ENCODE measurements at places on chromosomes 1 and 21.
A peak's percentile ranks its signal among the peaks of the same experiment; 100 is the strongest.

GRCh38 chr1:44108241-44108640, 10.4 kb upstream of the KLF17 start:
- DNase-seq: peak; percentile 78

DNA sequence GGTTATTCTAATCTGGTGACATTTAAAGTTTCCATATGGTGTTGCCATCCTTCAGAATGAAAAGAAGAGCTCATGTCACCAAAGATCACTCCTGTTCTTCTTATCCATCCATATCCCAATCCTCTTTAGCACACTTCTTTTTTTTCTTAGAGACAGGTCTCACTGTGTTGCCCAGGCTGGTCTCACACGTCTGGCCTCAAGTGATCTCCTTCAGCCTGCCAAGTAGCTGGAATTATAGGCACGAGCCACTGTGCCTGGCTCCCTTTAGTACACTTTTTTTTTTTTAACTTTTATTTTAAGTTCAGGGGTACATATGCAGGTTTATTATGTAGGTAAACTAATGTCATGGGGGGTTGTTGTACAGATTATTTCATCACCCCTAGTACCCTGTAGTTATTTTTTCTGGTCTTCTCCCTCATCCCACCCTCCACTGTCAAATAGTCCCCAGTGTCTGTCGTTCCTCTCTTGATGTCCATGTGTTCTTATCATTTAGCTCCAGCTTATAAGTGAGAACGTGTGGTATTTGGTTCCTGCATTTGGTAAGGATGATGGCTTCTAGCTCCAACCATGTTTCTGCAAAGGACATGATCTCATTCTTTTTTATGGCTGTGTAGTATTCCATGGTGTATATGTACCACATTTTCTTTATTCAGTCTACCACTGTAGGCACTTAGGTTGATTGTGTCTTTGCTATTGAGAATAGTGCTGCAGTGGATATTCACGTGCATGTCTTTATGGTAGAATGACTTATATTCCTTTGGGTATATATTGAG, 40.6 kb downstream of the CTTNBP2NL start:
- no peak for DNase-seq

DNA sequence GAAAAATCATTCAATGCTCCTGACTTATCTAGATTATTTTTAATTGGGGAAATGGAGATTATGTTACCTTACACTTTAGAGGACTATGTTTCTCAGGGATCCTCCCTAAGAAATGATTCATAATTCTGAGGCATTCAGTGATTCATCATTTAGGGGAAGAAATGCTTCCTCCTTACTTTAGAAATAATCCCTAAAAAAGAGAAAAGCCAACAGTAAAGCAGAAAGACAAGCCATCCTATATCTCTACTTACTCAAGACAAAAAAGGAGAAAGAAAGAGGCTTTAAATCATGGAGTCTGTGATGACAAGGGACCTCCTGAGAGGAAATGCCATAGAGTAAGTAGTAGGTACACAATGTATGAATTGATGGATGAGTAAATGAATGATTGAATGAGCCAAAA, 137.0 kb downstream of the BRINP2 start:
- DNase-seq: no peak

GRCh38 chr1:209102120-209102519, 481.4 kb upstream of the CAMK1G start:
- no peak for DNase-seq

DNA sequence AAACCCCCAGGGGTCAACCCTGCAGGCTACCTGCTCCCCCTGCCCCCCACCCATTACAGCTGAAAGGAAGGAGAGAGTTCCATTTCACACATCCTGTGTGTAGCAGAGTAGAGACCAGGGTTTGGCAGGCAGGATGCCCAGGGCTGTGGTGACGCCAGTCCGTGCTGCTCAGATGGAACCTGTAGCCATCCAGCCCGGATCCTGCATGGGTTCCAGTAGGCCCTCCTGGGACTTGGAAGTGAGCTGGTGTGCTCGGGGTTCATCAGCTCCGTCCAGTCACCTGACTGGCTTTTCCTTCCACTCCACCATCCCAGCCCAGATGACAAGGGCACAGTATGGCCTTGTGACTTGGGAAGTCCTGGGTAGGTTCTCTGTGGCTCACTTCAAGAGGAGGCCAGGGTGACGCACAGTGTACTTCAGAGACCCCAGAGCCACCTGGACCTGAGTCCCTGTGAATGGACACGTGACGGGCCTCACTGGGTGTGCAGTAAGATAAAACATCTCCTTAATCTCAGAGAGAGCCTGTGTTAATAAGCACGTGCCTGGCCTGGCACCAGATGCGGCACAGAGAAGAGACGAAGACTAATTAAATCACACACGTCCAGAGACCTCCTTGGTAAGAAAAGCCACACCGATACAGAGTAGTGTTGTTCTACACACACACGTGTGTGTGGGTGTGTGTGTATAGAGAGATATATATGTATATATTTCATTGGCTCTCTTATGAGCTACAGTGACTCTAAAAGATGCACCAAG, 16.0 kb downstream of the ITPKB start:
- DNase-seq: no peak

DNA sequence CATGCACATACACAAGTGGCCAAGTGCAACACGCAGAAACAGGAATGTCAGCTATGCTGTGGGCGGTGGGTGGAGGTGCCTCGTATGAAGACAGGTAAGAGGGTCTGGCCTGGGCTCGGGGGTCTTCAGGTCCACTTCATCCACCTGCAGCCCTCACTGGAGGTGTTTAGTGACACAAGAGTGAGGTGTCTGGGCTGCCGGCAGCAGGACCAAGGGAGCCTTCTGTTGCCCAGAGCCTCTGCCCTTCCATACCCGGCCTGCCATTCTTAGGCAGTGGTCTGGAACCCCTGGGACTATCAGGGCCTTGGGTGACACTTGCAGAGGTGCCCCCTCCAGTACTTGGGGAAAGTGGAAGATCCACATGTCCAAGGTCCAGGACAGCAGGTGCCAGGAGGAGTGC, 21.7 kb upstream of the ACTRT2 start:
- DNase-seq: no peak
